Ureter (tissue), 1 donor: ENCODE measurements at places on chromosomes 5 and 9. TPM values are rescaled to one million over a fixed set of nuclear protein-coding genes. Genes with fewer than 3 reads are reported as not detected.

TAF11L5 gene
- not detected for total RNA-seq

AGPAT2 gene
- total RNA-seq, result 52.2 TPM

INSL4 gene
- not detected for total RNA-seq

ZNF462 gene
- 74.8 TPM for total RNA-seq

PHYHD1 gene
- 26.6 TPM for total RNA-seq

PCSK1 gene
- 0.34 TPM for total RNA-seq

GAS1 gene
- total RNA-seq, result 11.6 TPM

C5orf34 gene
- 3.2 TPM for total RNA-seq

FOXD4L4 gene
- 0.47 TPM for total RNA-seq

CER1 gene
- total RNA-seq, result not detected

CNTNAP3B gene
- 24.1 TPM for total RNA-seq

CBY3 gene
- total RNA-seq, result not detected

ACTBL2 gene
- total RNA-seq, result not detected

TIFAB gene
- not detected for total RNA-seq

MEIKIN gene
- total RNA-seq, result not detected

LCN10 gene
- total RNA-seq, result 40.6 TPM

SYK gene
- total RNA-seq, result 52.9 TPM

SHROOM1 gene
- total RNA-seq, result 263 TPM

TIMD4 gene
- 1.2 TPM for total RNA-seq

SLC6A19 gene
- not detected for total RNA-seq

SHISAL2B gene
- not detected for total RNA-seq

TAF11L11 gene
- total RNA-seq, result not detected

ANKRD20A1 gene
- 4.4 TPM for total RNA-seq

ELOVL7 gene
- 16.7 TPM for total RNA-seq

TSLP gene
- total RNA-seq, result 2.0 TPM

STKLD1 gene
- 0.75 TPM for total RNA-seq

GARIN3 gene
- total RNA-seq, result not detected

P4HA2 gene
- total RNA-seq, result 39.7 TPM

DNAJC18 gene
- total RNA-seq, result 10.3 TPM

PCA3 gene
- total RNA-seq, result not detected

BAAT gene
- not detected for total RNA-seq

SLC1A1 gene
- total RNA-seq, result 5.0 TPM
